Mesendoderm (in vitro differentiated cells): ENCODE measurements at places on chromosomes 1 and 21.

DNA sequence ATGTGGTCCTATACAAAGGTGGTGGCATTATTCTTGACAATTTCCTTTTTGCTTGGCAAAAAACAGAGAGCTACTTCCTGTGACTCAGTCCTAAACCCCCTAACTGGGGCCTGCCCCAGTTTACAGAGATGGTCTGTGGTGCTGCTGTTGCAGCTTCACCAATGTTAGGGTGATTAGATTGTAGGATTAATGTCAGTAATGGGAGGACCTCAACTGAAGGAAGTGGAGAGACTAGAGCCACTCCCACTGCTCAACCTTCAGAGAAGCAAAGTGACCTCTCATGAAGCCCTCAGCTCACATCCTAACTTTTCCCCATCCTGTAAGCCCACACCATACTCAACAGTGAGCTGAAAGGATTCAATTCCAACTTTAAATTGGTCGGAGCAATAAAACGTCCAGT, 3.6 kb downstream of the S100A6 start:
- DNase-seq, result no peak

DNA sequence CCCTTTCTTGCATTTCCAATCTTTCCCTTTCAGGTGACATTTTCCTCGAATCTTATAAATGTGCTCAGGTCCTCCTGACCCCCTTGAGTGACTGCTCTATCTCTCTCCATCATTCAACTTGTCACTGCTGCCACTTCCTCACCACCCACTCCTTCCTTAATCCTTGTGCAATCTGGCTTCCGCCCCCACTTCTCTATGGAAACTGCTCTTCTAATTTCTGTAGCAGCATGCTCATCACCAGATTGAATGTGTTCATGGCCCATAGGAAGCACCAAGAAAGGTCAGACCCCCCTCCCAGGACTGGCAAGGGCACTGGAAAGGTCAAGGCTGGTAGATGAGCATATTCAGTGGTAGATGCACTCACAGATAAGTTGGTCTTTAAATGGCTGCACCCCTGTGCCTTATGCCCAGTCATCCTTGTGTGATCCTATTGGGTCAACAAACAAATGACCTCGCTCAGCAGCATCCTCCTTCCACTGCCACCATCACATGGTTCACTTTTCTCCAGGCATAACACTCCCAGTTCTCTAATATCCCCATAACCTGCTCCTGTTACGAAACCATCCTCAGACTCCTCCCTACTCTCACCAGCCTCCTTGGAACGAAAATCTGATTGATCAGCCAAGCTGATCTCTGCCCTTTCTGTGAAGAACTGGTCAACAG, 288.5 kb upstream of the POU3F1 start:
- no peak for DNase-seq

- DNase-seq, result no peak
Measured at GRCh38 chr1:80202118-80202517, 1195.6 kb upstream of the ADGRL4 start.

DNA sequence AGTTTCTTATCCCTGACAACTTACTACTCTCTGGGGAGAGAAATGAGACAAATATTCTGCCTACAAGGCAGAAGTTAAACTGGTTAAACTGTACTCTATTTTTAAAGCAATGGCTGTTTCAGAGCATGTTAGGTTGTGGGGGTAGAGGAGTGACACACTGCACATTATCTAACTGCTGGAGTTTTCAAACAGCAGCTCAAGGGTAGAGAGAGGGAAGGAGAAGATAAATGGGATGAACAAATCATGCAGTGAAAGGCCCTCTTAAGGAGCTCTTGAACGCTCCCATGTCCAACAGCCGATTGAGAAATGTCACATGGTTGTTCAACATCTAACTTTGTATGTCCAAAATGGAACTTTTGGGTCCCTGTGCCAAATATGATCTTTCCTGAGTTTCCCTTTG, 14.0 kb upstream of the IFI44L start:
- no peak for DNase-seq

DNA sequence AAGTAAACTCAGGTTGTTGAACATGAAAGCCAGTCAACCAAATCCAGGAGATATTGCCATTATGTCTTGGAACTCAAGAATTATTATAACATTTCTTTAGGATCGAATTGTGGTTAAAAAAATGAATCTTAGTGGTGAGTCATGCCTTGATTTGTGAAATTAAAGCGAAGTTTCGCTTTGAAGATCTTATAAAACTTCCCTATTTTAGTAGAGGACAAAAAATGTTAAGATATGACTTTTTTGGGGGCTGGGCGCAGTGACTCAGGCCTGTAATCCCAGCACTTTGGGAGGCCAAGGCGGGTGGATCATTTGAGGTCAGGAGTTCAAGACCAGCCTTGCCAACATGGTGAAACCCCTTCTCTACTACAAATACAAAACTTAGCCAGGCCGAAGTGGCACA, 39.5 kb upstream of the PTBP2 start:
- no peak for DNase-seq

GRCh38 chr1:1543706-1544099, 3.3 kb upstream of the TMEM240 start:
- DNase-seq, result no peak

DNA sequence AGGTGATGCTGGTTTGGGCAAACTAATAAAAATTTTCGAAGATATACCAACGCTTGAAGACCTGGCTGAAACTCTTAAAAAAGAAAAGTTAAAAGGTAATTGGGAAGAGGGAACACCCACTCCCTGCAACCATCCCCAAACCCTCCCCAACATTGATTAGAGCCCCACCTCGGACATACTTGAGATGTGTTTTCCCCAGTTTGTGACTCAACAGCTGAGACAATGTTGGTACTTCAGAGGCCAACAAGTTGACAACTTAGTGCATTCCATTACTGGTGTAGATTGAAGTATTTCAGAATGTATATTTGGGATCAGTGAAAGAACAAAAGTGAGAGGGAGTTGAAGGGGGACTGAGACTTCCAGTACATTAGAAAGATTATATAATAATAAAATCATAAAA, 5.1 kb downstream of the IFI16 start:
- no peak for DNase-seq

DNA sequence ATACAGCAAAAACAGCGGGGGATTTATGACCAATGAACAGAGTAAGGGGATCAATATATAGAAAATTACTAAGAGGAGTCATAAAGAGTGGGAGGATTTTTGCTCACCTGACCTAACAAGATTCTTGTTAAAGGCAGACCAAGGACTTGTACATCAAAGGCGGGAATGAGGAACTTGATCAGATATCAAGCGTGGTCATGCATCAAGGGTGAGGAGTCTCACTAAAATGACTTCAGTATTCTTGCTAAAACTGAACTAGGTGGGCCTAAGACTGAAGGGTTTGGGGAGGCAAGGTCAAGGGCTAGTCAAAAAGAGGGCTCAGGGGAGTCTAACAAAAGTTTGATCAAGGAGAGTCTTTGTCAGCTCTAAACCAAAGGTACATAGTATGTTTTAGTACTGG, 2.1 kb downstream of the MOV10 start:
- no peak for DNase-seq

GRCh38 chr1:31723828-31724359, 20.1 kb upstream of the COL16A1 start:
- DNase-seq, result peak; percentile 88

DNA sequence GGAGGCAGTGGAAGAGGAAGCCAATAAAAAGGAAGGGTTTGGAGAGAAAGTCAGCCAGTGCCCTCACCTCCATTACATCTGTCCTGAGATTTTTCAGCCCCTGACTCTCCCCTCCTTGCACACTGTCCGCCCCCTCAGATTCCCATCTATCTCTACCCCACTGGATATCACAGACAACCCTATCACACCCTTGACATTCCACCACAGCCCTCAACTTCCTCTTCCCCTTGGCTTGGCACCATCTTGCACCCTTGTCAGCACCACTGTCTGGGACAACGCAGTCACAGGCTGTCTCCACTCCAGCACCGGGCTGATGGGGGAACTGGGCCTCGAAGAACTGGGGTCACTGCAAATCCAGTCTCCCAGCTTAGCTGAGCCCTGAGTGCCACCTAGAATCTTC, 14.2 kb upstream of the PLEKHA6 start:
- DNase-seq, result no peak

GRCh38 chr1:19597496-19598309, 46.4 kb upstream of the NBL1 start:
- DNase-seq, result peak; percentile 61

GRCh38 chr1:184416946-184417345, 30.1 kb downstream of the C1orf21 start:
- DNase-seq, result no peak

DNA sequence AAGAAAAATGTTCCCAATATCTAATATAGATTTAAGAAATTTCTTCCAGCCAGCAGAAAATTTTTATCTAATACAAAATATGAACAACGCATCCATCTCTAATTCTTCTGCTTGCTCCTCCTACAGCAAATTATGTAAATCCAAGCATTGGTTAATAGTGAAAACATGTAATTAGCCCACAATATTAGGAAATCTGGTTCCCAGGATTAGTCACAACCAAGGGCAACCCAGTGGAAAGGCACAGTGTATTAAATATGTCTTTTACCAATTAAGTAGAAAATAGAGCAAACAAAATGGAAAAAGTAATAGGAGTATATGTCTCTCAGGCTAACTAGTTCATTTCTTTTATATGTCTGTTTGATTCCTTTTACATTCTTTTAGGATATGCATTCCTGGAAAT, 59.4 kb upstream of the IFI44L start:
- no peak for DNase-seq

- no peak for DNase-seq
Measured at GRCh38 chr1:218783131-218783530, 390.5 kb upstream of the LYPLAL1 start.

- no peak for DNase-seq
Measured at GRCh38 chr1:65691152-65691900, 101.4 kb upstream of the PDE4B start.

- DNase-seq, result no peak
Measured at GRCh38 chr1:43687301-43688108, 19.8 kb upstream of the ST3GAL3 start.

DNA sequence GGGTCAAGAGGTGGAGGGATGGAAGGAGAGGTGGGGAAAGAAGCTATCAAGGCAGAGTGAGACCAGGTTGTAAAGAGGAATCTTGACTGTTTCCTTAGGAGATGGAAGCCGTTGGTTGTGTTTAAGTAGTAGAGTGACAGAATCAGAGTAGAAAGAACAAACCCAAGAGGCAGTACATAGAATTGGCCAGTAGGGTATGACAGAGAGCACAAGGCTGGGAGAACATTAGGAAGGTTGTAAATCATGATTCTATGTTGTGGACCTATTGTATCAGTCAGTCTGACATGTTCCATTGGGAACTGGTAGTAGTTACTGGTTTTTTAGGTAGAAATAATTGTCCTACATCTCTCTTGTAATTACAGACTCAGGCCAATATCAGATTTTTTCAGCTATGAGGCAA, 486.9 kb upstream of the USP24 start:
- peak; percentile 55 for DNase-seq

DNA sequence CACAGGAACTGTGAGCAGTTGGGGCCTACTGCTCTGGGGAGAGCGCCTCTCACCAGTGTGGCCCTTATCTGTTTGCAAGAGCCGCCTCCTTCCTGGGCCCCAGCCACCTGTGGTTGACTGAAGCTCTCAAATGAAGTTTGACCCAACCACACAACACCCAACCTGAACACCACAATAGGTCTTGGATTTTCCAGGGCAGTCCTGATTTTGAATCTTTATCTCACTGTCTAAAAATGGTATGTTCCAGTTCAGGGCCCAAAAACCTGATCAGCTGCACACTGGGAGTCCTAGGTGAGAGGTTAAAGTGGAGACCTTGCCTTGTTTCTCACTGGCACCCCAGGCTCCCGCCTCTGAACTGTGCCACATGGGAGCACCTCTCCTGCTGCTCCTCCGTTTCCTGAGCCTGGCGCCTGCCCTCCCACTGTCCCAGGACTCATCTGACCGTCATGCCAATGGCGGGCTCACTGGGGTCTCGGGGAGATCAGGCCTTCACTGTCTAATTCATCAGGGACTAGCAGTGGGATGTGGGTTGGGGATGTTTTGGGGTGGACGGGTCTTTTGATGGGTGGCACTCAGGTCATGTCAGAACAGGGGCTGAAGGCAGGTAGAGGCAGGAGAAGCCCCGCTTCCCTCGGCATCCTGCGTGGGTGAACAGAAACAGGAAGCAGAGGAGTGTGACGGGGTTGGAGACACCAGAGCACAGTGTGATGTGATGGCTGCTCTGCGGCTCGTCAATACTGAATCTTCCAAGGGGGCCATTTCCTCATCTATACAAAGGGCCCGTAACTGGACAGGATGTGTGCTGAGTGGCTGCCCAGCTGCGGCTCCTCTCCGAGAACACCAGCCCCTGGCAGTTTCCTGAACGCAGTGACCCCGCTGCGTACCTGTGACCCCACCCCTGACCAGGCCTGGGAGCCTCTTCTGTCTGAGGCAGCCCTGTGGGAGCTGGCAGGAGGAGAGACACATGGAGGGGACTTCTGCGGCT, 59.6 kb upstream of the ITPKB start:
- DNase-seq, result no peak

GRCh38 chr1:44786841-44787426, 1.0 kb downstream of the BEST4 start:
- no peak for DNase-seq

DNA sequence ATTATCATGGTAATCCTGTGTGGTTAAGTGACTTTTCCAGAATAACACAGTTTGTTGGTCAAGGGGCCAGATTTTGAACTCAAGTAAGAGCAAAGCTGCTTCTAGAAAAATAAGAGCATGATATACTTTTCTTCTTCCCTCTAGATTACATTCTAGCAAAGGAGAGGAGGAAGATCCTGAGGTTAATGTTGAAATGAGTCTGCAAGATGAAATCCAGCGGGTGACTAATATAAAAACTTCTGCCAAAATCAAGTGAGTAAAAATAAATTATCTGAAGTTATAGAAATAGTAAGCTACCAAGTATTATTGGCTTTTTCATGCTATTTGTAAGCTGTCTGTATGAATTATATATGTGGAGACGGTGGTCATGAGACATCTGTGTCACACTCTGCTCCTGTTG, 12.8 kb downstream of the WDR3 start:
- no peak for DNase-seq

- peak; percentile 22 for DNase-seq
Measured at GRCh38 chr1:175514387-175514953, 228.9 kb downstream of the TNR start.

DNA sequence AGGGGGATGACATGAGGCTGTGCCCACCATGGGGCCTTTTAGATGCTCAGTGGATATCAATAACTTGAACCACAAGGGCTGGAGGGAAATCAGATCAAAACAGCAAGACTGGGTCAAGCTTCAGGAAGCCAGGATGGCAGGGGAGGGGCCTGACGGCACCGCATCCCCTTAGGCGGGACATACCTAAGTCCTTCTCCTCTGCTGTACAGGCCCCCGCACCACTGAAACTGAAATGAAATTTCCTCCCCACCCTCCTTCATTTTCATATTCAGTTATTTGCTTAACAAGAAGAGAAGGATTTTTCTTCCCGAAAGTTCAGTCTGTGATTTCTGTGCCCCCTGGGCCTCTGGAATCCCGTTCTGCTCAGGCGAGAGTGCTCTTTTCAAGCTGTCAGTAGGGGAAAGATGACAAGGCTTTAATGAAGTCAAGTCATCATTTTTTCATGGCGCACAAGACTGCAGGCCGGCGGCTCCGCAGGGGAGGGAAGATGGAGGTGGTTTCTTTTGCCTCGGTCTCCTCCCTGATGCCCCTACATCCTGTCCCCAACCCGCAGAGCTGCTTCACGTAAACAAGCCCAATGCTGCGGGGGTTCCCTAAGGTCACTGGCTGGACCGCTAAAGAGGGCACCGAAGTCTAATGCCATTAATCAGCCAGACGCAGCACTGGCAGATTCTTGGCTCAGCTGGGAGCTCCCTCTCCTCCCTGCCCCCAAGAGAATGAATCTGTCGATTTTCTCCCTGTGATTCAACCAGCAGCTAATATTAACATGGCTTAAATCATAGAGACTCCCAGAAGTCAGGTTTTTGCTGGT, 264.8 kb downstream of the C1orf94 start:
- no peak for DNase-seq

- no peak for DNase-seq
Measured at GRCh38 chr1:184836934-184837895, 82.6 kb upstream of the EDEM3 start.
